NCI-H2107 (cell line): ENCODE measurements at places on chromosomes 5 and 9.

DNA sequence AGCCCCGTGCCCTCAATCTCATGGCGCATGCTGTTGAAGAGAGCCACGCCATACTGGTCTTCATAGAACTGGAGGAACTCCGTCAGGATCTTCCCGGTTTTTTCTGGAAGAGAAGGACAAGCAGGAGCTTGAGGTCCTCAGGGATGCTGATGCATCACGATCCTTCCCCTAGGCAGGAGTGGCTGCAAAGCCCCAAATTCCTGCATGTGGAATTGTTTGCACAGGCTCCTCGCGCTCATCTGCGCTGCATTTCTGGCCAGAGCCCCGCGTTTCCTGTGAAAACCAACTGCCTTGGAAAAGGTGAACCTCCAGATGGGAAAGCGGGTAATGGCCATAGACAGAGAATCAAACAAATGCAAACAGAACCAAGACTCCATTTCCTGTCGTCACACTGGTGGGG, 80.4 kb downstream of the LRSAM1 start:
- no peak for DNase-seq

DNA sequence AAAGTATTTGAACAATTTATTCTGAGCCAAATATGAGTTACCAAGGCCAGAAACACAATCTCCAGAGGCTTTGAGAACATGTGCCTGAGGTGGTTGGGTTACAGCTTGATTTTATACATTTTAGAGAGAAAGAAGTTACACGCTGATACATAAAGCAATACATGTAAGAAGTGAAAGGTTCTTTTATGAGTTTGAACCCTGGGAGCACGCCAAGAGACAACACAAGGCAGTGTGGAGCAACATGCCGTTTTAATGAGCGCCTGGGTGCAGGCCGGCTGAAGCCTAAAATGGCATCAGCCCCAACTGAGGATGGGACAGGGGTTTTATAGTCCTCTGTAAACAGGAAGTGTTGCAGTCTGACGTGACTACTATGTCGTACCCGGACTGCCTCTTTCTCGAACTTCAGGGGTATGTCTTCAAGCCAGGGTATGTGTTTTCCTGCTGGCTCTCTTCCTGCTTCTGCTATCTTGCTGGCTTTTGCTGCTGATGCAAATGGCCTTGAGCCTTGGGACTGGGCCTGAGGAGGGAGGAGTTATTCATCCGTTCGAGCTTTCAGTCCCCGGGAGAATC, 193.7 kb downstream of the CYLC2 start:
- no peak for DNase-seq

- DNase-seq = no peak
These were observed 11.3 kb downstream of the TMEM250 start for GRCh38 chr9:136107155-136107952.

DNA sequence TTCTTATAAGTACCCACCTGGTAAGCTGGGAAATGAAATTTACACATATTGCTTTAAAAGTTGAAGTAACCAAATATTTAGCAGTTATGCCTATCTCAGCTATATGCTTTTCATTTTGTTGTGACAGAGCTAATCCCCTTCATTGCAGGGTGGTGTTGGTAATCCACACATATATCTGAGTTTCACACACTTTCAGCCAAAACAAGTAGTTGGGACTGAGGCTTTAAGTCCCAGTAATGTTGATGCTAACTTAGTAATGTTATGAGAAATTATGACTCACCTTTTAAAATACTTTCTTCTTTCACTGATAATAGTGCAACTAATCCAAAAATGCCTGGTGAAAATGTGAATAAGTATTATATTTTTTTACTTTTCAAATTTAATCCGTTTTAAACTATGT, 19.2 kb upstream of the RICTOR start:
- no peak for DNase-seq

- peak; percentile 12 for DNase-seq
These were observed 40.0 kb upstream of the ARSB start for GRCh38 chr5:79025054-79025472.

DNA sequence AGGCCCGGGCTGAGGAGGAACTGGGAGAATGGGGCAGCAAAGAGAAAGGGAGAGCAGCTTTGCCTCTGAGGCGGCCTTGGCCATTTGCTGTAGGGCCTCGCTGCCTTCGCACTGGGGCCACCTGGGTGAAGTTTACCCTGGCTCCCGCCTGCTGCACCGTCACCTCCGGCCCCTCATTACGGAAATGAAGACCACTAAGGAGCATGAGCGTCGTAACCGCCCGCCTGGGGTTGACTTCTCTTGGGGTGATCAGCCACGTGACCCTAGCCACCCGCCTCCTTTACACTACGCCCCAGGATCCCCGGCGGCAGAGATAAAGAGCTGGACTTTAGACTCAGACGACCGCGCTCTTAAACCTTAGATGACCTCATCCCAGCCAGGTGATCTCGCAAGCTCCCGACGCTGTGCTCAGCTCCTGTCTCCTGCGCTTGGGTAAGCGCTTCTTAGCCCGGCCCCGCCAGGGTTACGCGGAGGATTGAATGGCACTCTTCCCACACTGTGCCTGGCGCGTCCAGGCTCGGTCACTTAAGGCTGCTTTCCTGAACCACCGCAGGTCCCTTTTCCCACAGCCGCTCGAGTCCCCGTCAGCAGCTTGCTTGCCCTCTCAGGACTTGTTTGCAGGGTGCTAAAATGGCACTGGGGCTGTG, 107.9 kb upstream of the LARP1 start:
- DNase-seq = no peak

DNA sequence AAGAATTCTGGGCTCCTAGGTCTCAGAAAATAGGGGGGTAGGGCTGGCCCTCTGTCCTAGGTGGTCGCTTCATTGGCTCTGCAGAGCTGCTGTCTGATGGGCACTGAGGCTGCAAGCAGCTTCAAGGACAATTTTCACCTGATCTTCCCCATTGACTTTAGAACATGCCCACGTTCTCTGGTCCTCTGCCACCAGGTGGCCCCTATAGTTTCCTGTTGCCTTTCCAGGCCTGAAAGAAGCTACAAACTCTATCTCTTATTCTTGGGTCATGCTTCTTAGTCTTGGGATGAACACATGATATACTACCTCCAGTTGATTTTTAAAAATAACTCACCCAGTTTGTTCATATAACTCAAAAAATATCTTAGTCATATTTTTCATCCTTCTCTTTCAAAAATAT, 26.3 kb downstream of the SPZ1 start:
- no peak for DNase-seq

DNA sequence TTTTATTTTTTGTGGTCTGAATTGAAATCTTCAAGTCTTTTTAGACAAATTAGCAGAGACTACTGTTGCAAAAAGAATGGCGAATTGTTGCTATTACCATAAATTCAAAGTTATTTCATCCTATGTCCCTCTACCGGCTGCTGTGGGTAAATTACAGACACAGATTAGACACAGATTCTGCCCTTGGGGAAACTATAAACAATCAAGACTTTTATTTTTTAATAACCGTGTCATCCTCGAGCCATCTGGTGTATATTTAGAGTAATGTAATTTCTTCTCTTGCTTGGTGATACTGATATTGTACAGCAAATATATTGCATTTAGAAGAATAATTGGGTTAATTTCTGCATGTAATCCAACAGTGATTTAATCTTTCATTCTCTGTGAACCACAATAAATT, 228.0 kb upstream of the ADAMTSL1 start:
- no peak for DNase-seq

DNA sequence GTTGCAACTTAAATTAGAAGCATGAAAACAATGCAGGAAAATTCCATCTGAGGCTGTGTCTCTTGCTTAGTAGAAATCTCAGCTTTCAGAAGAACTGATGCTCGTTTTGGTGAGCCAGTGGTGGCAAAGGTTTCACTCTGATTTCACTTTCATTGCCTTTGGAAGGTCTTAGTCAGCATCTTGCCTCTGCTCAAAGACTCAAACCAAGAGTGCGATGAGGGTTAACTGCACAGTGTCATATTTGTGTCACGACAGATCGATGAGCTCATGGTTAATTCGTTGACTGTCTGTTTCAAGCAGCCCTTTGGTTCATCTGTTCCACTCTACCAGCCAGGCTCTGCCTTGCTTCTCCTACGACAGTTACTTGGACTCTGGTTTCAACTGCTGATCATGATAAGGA, 331.3 kb upstream of the KIF2A start:
- no peak for DNase-seq

- no peak for DNase-seq
These were observed 447.4 kb upstream of the TUSC1 start for GRCh38 chr9:26125693-26126092.

DNA sequence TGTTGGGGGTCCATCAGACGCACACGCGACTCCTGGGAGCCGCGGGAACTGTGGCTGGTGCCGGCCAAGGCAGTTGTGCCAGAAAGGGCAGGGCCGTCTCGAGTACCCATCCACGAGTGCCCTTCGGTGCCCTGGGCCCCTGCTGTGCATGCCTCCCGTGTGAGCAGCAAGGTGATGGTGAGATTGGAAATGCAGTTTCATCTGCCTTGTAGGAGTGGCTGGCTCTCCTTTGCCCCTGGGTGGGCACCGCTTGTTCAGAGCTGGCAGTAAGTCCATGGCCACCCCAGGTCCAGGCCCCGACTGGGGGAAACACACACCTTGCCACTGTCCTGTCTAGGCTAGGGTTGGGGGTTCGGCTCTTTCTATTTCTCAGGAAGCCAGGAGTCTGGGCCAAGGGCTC, 5.7 kb downstream of the NKD2 start:
- DNase-seq = no peak
